Naive thymus-derived CD4-positive, alpha-beta T cell (primary cell): ENCODE measurements at places on chromosomes 3 and 15. TPM values are rescaled to one million over a fixed set of nuclear protein-coding genes. Genes with fewer than 3 reads are reported as not detected.

The ZNF662 gene
- 0.12 and 0.48 TPM in 2 replicates for total RNA-seq

The ATP10A gene
- 86.4 TPM for total RNA-seq

The ZKSCAN7 gene
- total RNA-seq, result 0.76 and 1.1 TPM in 2 replicates

The C2CD4A gene
- total RNA-seq, result not detected

The OIP5 gene
- 0.51 TPM for total RNA-seq

The FAM174B gene
- total RNA-seq, result 12.7 TPM

The SGO1 gene
- total RNA-seq, result 0.89 TPM

The ENTPD3 gene
- total RNA-seq, result not detected

The ARL14 gene
- total RNA-seq, result not detected

The ATP8B4 gene
- 24.3 and 25.4 TPM in 2 replicates for total RNA-seq

The P2RY12 gene
- total RNA-seq, result not detected

The PIERCE2 gene
- not detected for total RNA-seq

The CHRFAM7A gene
- total RNA-seq, result 0.62 TPM

The RFTN1 gene
- total RNA-seq, result 51.1 TPM
